Tongue (tissue), 3 donors: ENCODE measurements at places on chromosomes 5 and 9. TPM values are rescaled to one million over a fixed set of nuclear protein-coding genes. Genes with fewer than 3 reads are reported as not detected.

Gene FAM153A
- total RNA-seq, result 1.0 TPM

Gene GABBR2
- total RNA-seq, result 0.41 TPM

Gene HAPLN1
- total RNA-seq, result 1.6 TPM

Gene SLC6A19
- not detected for total RNA-seq

Gene DCAF10
- total RNA-seq, result 24.6 TPM

Gene CNOT8
- total RNA-seq, result 67.3 TPM

Gene FCN2
- not detected for total RNA-seq

Gene CDH6
- total RNA-seq, result 17.4 TPM

Gene NSMF
- 10.7 TPM for total RNA-seq

Gene NR4A3
- 4.7 TPM for total RNA-seq

Gene BSPRY
- total RNA-seq, result 2.6 TPM

Gene SETX
- total RNA-seq, result 78.2 TPM

Gene AHRR
- total RNA-seq, result 8.2 TPM
